ENCODE measurements at places on chromosomes 11 and 22. TPM values are rescaled to one million over a fixed set of nuclear protein-coding genes. Genes with fewer than 3 reads are reported as not detected.

DNA sequence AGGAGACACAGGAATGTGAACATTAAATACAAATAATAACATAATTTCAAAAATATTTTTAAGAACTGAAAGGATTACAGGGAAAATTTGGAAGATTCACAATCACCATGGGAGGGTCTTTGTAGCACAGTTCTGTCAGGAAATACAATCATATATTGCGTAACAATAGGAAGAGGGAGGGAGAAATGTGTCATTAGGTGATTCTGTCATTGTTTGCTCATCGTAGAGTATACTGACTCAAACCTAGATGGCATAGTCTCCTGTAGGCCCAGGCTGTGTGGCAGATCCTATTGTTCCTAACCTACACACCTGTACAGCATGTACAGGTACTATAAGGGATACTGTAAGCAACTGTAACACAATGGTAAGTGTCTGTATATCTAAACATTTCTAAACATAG is 330.4 kb downstream of the BRD1 start:
- DNase-seq = no peak

GRCh38 chr11:66986178-66986545 is 11.1 kb downstream of the C11orf86 start:
- DNase-seq = no peak

DNA sequence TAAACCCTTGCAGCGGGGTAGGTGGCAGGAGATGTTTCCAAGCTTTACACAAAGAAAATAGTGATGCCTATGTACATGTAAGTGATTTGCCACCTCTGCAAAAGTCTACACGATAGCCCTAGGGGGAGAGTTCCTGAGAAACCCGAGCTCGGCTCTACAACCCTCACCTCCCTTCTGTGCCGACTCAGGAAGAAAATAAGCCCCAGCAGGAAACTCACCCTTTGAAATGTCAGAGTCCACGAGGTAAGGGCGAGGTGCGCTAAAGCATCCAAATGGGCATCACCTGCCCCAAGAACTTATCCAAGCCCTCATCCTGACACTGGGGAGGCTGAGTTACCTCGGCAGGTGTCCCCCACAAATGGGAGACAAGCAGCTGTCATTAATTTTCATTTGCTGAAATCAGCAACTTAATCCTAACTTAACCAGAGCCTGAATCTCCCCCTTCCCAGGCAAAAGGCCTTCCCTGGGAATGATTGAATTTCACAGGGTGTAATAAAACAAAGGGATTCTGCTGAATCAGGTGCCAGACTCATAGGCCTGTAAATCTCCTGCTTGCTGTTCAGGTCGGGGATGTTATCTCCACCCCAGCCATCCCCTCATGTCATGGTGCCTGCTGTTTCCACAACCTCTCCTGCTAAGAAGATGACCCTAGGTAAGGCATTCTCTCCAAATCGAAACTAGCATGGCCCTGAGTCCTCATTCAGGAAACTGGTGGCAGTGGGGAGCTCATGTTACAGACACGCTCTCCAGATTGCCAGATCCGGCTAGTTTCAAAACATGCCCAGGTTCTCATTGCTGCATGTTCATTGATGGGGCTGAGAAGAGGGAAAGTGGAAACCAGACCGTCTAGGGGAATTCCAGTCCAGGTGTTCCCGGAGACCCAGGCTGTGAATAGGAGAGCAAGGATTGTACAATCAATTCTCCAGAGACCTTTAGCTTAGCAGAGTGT is 105.3 kb upstream of the KIRREL3 start:
- DNase-seq = no peak

- no peak for DNase-seq
Measured at GRCh38 chr11:44256673-44257291, 53.2 kb downstream of the ALX4 start.

GRCh38 chr11:57453543-57454177 is 6.7 kb upstream of the RTN4RL2 start:
- DNase-seq = no peak

DNA sequence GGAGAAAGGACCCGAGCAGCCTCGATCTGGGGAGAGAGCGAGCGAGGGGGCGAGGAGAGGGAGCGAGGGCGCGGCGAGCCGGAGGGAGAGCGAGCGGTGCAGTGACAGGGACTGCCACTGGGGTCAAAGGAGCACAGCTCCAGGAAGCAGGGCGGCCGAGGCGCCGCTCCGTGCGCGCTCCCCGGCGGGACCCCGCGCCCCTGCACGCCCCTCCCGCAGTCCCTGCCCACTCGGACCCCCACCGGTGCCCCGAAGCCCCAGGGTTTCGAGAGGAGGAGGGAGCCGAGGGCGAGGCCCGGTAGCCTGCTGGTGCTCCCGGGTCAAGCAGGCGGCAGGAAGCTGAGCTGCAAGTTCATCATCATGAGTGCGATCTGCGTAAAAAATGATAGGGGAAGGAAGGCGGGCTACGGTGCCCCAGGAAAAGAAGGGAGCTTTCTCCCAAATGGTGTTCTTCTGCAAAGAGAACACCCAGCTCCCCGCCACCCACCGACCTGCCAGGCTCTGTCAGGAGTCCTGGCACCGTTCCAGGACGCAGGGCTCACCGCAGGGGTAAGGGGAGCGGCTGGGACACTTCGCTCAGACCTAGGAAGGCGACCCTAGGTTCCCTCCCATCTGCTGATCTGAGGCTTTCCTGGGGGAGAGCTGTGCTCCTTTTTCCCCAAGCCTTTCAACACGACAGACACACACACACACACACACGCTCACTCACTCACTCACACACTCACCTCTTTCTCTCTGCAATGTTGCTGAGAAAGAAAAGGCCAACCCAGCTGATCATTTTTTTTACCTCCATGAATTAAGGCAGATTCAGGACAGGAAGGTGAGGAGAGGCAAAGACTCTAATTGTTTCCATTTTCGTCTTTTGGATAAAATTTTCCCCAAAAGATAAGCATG is at the start of gene MPPED2:
TSS of gene MPPED2 (minus strand) at position 103 of the 894 bp plus-strand sequence. CDS start 5,980 bp downstream, outside the sequence.
- DNase-seq = no peak

- no peak for DNase-seq
Measured at GRCh38 chr22:40932396-40932795, 18.8 kb upstream of the RBX1 start.

- no peak for DNase-seq
Measured at GRCh38 chr11:2314136-2314524, 12.3 kb downstream of the TSPAN32 start.

DNA sequence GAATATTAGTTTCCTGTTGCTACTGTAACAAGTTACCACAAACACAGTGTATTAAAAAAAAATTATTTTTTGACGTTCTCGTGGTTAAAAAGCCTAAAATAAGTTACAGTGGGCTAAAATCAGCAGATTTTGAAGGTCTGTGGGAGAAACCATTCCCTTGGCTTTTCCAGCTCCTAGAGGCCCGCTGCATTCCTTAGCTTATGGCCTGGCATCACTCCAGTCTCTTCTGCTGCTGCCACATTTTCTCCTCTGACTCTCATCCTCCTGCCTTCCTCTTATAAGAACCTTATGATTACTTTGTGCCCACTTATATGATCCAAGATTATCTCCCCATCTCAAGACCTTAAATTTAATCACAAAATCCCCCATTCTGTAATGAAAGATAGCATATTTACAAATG is 392.7 kb downstream of the GUCY1A2 start:
- no peak for DNase-seq

- DNase-seq = no peak
Measured at GRCh38 chr11:8838248-8838647, 72.7 kb upstream of the AKIP1 start.

DNA sequence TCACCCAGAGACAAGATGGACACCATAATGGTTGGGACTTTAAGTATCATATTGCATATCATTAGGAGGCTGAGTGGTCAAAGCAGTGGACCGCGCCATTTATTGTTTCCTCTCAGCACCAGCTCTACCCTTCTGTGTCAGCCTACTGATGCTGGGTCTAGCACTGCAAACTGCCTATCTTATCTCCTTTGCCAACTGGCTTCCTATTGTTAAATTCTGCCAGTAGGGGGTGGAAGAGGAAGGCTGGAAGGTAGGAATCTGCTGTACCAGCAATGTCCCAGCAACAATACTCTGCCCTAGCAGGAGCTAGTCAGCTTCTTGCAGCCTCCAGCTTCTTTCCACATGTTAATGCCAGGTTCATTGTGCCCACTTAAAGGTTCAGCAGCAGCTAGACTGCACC is 367.1 kb upstream of the PDGFD start:
- DNase-seq = no peak

DNA sequence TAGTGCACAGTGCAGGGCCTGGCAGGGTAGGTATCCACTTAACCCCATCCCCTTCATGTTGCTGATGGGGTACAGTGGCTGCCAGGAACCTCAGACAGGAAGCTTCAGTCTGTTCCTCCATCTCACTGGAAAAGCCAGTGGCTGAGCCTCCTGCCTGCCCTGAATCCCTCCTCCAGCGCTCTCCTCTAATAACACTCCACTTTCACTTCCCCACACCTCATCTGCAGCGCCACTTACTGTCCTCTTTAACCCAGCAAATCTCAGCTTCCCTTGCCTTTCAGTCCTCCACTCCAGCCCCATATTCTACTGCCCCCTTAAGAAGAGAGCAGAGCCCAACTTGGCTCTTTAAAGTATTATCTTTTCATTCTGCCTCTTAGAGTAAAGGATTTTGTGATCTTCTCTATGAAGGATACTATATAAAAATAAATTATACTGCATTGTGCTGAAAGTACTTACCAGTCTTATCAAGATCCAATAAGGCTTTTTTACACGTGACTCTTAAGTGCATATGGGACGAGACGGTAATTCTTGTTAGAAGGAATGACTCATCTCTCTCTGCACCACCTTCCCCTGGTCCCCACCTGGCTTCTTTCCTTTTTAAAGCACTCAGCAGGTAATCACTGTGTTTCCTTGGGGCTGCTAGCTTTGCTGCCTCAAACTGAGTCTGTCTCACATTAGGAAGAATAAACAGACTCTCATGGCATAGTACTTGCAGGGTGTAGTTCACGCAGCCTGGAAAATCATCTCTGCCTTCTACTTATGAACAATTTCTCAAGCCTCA is 238.0 kb upstream of the NARS2 start:
- no peak for DNase-seq

The ENTHD1 gene
- 0.31 TPM for total RNA-seq

The SCGB2A2 gene
- not detected for total RNA-seq

The UCP2 gene
- 326 TPM for total RNA-seq

The OR2AG2 gene
- total RNA-seq = not detected

The PANX3 gene
- not detected for total RNA-seq

The JHY gene
- total RNA-seq = 2.2 TPM
